Fibroblast of skin of left quadriceps (primary cell): ENCODE measurements at places on chromosomes 5 and 9.

DNA sequence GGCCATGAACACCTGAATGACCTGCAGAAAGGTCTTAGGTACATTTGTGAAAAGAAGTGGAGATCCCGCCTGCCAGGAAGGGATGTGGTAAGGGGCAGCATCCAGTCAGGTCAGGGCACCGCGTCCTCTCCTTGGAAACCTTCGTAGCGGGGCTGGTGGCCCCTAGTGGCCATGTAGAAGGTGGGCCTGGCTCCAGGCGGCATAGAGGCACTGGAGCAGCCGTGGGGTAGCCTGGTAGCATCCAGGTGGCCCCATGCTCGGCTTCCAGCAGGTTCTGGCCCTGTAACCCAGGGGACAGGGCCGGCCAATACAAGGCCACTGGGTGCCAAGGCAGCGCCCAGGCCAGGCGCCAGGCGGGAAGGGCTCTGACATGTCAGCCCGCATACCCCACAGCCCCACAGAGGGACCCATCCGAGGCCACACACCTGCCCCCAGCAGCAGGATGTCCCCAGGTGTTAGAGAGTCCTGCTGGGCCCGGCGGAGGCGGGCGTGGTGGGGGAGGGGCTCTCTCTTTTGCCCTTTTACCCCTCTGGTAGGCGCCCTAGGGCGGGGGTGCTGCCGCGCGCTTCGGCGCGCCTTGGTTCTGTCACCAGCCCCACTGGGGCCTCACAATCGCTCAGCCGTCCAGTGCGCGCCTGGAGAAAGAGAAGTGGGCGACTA is 58.3 kb upstream of the SPATA31E1 start:
- no peak for DNase-seq

DNA sequence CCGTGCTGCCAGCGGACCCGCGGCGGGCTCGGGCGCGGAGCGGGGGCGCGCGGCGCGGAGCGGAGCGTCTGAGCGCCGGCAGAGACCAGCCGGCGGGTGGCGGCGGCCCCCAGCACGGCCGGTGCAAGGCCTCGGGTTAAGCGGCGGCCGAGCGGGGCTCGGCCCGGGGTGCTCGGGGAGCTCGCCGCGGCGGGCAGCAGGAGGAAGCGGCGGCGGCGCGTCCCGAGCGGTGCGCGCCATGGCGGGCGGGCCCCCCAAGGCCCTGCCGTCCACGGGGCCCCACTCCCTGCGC is 150 bp downstream of the SNX30 start:
- DNase-seq = no peak

DNA sequence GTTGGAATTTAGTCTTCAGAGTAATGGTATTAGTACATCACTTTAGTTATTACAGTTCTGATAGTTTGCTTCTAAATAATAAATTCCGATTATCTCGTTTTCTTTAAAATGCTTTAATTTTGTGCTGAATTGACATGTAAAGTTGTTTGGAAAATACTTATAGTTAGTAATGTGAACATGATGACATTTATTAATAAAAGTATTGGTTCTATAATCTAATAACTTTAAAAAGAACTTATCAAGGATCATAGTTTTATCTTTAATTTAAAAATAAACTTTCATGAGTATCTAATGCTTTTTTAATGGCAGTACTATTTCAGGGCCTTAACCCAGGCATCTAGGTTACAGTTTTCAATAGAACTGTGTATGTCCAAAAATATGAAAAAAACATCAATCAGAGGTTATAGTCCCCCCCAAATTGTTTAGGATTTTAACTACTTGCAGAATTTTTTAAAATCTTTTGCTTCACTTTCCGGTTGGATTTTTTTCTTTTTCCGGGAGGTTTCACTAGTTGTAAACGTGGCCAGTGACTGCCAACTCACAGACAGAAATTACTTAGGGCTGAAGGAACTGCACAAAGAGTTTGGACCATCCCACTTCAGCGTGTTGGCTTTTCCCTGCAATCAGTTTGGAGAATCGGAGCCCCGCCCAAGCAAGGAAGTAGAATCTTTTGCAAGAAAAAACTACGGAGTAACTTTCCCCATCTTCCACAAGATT is 680 bp downstream of the GPX8 start:
- DNase-seq = peak; percentile 95

- peak; percentile 56 for DNase-seq
These were observed 43.9 kb upstream of the PRRC2B start for GRCh38 chr9:131349881-131350563.

GRCh38 chr5:171166766-171167165 is 142.3 kb upstream of the TLX3 start:
- no peak for DNase-seq

DNA sequence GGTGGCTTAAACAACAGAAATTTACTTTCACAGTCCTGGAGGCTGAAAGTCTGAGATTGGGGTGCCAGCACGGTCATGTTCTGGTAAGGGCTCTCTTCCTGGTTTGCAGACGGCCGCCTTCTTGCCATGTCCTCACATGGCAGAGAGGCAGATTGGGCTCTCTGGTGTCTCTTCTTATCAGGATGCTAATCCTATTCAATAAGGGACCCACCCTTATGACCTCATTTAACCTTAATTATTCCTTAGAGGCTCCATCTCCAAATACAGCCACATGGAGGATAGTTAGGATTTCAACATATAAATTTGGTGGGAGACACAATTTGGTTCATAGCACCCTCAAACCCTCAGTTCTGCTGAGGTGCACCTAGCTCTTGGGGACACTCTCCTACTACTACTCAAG is 180.4 kb downstream of the DAB2IP start:
- DNase-seq = no peak

DNA sequence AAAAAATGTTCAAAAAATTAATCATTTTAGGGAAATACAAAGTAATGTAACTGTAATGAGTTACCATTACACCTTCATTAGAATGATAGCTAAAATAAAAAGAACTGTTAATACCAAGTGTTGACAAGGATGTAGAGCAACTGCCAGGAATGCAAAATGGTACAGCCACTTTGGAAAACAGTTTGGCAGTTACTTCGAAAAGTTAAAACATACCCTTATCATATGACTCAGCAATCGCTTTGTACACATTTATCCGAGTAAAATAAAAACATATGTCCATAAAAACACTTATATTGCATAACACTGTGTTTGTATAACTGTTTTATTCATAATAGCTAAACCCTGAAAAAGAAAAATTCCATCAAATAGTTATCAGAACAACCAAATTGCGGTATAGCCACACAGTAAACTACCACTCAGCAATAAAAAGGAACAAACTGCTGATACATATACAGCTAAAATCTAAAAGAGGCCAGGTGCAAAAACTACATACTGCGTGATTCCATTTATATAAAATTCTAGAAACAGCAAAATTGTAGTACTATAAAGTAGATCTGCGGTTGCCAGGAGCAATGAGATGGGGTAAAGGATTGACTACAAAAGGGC is 61.7 kb downstream of the RFX3 start:
- peak; percentile 28 for DNase-seq

DNA sequence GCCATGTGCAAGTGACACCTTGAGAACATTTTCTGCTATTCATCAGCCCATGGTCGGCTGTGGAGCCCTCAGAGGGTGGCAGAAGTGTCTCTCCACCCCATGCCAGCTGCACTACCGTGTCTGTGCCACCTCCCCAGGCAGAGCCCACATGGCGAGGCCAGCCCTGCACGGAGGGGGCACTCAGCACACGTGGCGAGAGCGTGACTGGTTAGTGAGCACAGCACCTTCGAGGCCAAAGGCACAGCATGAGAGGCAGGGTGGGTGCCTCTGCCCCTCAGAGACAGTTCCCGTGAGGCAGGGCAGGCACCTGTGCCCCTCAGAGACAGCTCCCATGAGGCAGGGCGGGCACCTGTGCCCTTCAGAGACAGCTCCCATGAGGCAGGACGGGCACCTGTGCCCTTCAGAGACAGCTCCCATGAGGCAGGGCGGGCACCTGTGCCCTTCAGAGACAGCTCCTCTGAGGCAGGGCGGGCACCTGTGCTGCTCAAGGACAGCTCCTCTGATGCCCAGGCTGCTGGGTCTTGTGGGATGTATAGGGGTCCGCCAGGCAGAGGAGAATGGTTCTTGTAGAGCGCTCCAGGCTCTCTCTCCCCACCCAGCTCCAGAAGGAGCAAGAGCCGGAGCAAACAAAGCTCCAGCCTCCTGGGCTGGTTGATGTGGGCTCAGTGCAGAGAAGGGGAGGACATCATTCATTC is 179.8 kb upstream of the PPP1R26 start:
- no peak for DNase-seq

DNA sequence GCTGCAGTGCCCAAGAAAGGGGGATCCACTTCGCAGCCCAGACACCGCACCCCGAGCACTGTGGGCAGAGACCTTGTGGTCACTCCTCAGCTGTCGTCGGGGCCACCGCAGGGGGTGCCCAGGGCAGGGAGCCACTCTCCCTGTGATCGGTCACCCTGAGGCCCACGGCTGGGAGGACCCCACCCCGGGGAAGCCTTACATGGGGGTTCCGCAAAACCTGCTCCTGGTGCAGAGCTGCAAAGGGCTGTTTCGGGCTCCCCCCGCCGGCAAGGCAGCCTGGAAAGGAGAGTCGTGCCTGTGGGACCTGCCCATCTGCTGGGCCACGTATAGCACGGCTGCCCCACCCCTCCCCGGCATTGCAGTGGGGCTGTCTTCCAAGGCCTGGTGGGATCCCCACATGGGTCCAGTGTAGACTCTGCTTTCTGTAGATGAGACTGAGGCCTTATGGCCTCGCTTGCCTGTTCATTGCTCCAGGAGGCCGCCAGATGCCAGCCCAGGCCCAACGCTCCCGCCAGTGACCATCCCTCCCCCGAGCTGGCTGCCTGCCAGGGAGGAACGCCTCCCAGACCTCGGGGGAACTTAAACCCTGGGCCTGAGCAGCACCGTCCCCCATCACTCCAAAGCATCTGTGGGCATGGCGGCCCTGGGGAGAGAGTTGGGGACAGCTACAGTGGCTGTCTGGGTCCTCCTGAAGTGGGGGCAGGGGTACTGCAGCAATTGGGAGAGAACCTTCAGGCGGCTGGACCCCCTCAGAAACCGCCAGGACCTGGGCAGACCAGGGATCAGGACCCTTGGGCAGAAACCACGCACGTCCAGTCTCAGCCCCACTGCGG is 1.6 kb upstream of the DNLZ start:
- no peak for DNase-seq

GRCh38 chr5:67490543-67491321 is 294.1 kb upstream of the CD180 start:
- peak; percentile 13 for DNase-seq

DNA sequence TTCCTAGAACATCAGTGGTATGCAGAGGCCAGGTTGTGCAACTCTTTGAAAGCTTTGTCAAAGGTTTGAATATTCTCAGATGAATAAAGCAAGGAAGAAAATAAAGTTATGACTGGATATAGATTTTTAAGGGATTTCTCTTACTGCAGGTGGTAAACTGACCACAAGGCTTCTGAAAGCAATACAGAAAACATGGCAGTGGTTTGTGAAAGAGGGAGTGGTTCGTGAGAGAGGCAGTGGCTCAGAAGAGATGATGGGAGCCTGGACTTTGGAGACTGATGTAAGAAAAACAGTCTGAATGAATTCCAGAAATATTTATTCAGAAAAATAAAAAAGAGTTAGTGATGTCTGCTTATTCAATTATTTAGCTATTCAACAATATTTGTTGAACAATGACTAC is 380.4 kb upstream of the CTNND2 start:
- no peak for DNase-seq

GRCh38 chr5:59728356-59728755 is 165.2 kb downstream of the PDE4D start:
- DNase-seq = no peak

- no peak for DNase-seq
These were observed 11.4 kb downstream of the TMEM245 start for GRCh38 chr9:109108318-109108717.

DNA sequence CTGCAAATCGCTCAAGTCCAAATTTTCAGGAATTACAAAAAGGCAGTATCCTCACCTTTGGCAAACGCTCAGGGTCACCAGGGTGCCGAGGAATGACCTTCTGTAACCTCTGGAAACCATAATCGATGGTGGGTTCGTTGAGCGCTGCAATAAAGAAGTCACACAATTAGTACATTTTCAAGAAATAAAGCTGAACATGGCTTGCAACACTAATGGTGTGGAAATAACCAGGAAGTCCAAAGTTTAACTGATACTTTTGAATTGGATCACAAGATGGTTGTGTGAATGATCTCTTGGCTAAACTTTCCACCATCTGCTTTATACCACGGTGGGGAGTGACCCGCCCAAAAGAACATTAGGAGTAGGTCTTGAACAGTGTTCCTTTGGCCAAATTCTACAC is 368.7 kb downstream of the EBF1 start:
- no peak for DNase-seq

DNA sequence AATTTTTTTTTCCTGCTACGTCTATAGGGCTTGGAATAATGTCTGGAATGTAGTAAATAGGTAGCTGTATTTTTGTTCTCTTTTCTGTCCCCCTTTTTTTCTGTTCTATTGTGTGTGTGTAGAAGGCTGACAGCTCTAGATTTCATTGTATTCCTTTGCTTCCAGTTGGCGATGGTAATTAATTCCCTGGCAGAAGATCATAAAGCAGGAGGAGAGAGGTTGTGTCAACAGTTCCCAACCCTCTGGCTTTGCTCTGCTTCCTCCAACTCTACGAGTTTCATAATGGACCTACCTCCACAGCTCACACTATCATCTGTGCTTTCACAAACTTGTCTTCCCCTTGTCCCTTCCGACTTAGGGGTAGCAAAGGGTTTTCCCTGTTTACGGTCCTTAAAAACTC is 117.9 kb upstream of the CDH18 start:
- no peak for DNase-seq

DNA sequence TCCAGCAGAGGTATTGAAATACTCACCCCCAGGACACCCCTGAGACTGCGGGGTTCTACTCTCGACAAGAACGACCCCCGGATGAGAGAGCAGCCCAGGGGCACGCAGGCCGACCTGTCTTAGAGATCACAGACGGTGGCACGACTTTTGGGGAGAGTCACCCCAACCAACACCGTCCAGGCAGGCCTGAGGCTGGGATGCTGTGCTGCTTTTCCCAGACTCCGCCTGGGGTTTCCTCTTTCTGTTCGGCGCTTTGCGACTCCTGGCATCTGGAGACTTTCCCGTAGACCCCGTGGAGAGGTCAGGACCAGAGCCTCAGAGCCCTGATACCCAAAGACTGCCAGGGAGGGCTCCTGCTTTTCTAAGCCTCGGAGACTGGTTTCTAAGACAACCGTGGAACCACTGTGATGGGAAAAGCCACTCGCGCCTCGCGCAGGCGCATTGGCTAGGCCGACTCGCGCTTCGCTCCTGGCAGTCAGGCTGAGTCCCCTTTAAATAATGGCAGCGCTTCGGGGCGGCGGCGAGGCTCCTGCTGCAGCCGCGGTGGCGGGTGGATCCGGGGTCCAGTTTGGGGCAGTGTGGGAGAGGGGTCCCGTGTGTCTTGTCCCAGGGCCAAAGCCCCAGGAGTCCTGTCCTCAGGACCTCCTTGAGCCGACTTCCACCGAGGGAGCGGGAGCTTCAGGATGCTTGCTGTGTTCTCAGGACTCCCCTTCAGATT is 484.0 kb downstream of the SPATA31A7 start:
- DNase-seq = no peak
